ENCODE measurements at places on chromosomes 16 and 17.

- DNase-seq: peak; percentile 18
These were observed 260.8 kb upstream of the PSMD7 start for GRCh38 chr16:74035816-74036215.

DNA sequence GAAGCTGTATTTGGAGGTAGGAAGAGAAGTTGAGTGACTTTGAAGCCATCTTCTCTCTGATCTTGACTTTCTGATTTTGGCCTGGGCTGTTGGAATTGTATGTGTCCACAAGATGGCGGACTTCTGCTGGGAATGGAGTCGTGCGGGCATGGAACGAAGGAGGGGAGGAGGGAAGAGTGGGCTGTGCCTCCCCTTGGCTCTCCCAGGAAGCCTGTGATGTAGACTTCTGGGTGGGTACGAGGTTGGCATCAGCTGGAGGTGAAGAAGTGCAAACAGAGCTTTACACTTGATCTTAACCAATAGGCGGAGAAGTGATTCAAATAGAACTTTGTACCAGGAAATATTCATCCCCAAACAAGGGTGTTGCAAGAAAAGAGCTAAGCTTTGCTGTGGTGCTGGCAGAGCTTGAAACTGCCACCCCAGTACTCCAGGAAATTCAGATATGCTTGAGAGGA is 7.4 kb upstream of the TMEM220 start:
- peak; percentile 60 for DNase-seq

DNA sequence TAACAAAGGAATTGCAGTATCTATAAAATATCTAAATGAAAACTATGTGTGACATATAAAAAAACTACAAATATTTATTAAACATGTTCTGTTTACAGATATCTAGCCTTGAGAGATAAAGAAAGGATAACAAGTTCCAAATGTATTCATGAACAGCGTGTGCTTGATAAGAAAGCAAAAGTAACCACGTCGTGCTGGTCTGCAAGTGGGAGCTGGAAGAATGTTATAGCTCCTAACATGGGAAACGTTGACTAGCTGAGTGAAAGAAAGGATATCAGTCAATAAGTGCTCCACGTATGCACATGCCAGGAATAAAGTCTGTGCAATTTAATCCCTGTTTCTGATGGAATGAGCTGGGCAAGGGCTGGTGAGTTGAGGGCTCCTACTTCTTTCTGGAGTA is 71.2 kb upstream of the CDYL2 start:
- DNase-seq: no peak

- no peak for DNase-seq
These were observed 40.0 kb downstream of the SOST start for GRCh38 chr17:43718544-43718943.

DNA sequence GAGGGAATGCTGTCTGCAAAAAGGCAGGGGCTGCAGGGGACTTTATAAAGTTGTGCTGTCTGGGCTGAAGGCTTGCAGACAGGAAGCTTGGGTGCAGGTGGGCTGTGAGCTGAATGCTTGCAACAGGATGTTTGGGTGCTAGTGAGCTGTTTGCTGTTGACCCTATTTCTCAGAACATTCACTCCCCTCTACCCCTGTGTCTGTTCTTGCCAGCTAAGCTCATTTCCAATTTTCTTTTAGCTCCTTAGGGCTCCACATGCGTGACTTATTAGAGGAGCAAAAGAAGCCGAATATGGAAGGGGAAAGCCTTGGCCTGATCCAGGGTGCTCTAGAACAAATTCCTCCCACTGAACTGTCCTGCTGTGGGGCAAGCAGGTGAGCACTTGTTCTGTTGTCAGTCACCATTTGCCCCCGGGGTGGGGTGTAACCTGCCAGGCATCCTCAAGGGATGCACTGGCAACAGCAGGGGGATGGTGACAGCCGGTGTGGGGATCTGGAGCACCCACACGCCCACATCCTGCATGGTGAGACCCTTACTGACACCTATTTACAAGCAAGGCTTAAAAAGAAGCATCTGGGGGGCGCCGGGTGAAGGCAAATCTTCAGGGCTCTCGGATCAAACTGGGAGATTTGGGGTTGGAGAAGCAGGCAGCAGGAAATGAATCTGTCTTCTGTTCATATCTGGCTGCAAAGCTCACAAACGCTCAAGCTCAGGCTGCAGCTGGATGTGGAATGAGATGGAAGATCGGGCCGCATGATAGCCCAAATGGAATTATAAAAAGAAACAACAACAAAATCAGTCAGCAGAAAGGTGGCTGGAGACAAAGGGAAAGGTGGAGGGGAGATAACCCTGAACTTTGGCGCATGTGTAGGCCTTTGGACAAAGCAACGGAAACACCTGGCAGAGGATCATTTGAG is 21.1 kb upstream of the NUP93 start:
- no peak for DNase-seq

GRCh38 chr17:48556576-48557401 is 11.9 kb upstream of the HOXB2 start:
- no peak for DNase-seq

DNA sequence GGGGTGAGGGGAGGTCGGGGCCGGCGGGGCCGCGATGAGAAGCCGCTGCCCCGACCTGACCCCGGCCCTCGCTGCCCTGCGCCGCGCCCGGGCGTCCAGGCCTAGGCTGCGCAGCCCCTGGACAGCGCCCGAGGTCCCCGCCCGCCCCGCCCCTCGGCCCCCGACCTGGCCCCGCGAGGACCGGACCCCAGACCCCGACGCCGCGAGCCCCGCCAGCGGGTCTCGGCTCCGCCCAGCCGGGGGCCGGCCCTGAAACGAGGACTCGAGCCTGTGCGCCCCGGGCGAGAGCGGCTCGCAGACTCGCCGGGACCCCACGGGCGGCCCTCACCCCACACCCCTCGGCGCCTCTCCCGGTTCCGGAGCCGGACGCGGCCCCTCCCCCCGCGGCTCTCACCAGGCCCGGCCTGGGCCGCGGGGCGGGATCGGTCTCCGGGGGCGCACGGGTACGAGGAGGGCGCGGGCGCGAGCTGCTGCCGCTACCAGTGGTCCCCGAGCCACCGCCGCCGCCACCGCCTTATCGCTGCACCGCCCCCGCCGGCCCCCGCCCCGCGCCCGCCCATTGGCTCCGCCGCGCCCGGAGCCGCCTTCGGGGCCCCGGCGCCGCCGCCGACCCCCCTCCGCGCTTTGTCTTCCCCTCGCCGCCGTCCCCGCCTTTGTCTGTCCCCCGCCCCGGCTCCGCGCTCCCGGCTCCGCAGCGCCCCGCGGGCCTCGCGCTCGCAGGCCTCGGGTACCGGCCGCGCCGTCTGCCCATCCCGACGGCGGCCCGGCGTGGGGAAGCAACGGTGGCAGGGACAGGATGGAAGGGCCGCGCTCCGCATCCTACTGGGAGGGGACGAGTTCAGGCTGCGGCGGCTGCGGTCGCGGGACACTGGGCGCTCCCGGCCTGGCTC is at the start of gene LIMD2:
Gene LIMD2, minus strand, starts transcription at position 488 of the 890 bp plus-strand sequence. CDS start 827 bp downstream, outside the sequence.
- DNase-seq: peak; percentile 49

- DNase-seq: no peak
These were observed 7.8 kb upstream of the MAPK7 start for GRCh38 chr17:19370493-19370960.

GRCh38 chr16:19945934-19946333 is 61.3 kb upstream of the GPRC5B start:
- DNase-seq: no peak

GRCh38 chr17:72683506-72684404 is 408.7 kb downstream of the SLC39A11 start:
- DNase-seq: no peak

- no peak for DNase-seq
These were observed 1.0 kb upstream of the ETV4 start for GRCh38 chr17:43547189-43547550.

GRCh38 chr17:61450641-61451537 is 1.3 kb upstream of the TBX4 start:
- DNase-seq: no peak

All from NCI-H1105 treated with DMSO at 0.1 percent for 48 hours (cell line).